ENCODE measurements at places on chromosomes 7 and 10.

DNA sequence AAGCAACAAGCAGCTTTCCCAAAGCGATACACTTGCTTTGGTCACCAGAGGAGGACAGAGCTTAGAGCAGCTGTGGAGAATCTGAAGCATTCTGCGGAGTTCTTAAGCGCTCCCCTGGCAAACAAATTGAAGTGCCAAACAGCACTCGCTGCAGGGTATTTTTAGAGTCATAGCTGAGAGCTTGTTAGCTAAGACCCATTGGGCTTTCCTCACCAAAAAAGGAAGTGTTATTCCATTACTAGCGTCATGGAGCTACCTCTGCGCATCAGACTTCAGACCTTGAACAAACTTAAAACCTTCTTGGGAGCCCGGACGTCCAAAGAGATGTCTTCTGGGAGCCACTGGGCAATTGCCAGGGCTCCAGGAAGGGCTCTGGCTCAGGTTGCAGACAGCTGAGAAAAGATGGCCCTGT, 23.2 kb upstream of the BMPR1A start:
- no peak for DNase-seq

DNA sequence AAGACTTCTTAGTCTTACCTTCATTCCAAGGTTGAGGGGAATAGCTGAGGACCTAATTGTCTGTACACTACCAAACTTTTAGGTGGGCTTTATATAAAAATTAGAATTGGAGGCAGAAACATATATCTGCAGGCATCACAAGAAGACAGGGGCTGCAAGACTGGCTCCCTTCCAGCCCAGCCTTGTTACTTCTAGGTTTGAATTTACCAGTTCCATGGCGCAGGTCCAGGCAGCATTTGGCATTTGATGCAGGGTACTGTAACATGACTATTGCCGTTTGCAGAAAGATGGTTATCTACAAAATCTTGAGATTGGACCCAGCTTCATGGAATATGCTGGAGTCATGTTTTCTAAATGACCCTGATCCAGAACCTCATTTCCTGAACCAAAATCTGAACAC, 105.4 kb upstream of the RHOBTB1 start:
- no peak for DNase-seq

GRCh38 chr7:94005753-94006152, 1.6 kb upstream of the BET1 start:
- DNase-seq, result no peak

- no peak for DNase-seq
Observed at GRCh38 chr7:152847386-152847908, 87.9 kb downstream of the ACTR3B start.

- no peak for DNase-seq
Observed at GRCh38 chr7:18390535-18390907, 105.0 kb upstream of the HDAC9 start.
